ENCODE measurements at places on chromosomes 2 and 18.

DNA sequence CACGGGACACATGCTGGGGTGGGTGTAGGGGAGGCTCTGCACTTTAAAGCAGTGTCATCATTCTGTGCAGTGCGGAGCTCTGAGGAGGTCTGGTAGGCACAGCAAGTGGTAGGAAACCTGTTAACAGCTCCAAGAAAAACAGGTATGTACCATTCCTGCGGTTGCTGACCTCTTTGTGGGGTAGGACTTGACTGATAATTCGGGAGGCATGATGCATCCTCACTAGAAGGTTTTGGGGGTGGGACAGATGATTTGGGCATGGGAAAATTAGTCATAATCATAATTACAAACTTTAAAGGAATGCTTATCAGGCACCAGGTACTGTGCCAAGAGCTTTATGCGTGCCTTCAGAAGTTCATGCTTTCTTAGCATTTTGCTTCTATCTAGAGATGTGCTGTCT, 9.7 kb downstream of the DOK1 start:
- no peak for DNase-seq

GRCh38 chr2:179932786-179933185, 71.4 kb upstream of the ZNF385B start:
- no peak for DNase-seq

- no peak for DNase-seq
These were observed 7.3 kb downstream of the MBD1 start for GRCh38 chr18:50274044-50274442.

- DNase-seq: no peak
These were observed 122.6 kb upstream of the XPO1 start for GRCh38 chr2:61660511-61661388.

DNA sequence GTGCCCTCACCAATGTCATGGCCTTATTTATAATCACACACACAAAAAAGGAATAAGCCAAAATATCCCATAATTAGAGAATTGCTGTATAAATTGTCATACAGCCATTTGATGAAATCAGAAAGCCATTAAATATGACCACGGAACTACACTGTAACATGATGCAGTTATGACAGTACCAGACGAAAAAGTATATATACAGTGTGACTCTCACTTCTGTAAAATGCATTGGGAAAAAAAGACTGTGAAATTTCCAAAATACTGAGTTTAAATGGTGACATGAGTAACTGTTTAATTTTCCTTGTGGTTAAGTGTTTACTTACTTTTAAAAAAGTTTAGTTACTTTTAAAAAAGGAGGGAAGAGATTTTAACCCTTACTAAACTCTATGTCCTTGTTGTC, 25.4 kb downstream of the UXS1 start:
- DNase-seq: no peak

- no peak for DNase-seq
These were observed 9.5 kb downstream of the SDC1 start for GRCh38 chr2:20215183-20216040.

- no peak for DNase-seq
These were observed 60.0 kb downstream of the TMEM131 start for GRCh38 chr2:97935719-97936161.

- no peak for DNase-seq
These were observed 58.1 kb upstream of the MCFD2 start for GRCh38 chr2:46973673-46974072.
